ENCODE measurements at places on chromosomes 12 and 14.

DNA sequence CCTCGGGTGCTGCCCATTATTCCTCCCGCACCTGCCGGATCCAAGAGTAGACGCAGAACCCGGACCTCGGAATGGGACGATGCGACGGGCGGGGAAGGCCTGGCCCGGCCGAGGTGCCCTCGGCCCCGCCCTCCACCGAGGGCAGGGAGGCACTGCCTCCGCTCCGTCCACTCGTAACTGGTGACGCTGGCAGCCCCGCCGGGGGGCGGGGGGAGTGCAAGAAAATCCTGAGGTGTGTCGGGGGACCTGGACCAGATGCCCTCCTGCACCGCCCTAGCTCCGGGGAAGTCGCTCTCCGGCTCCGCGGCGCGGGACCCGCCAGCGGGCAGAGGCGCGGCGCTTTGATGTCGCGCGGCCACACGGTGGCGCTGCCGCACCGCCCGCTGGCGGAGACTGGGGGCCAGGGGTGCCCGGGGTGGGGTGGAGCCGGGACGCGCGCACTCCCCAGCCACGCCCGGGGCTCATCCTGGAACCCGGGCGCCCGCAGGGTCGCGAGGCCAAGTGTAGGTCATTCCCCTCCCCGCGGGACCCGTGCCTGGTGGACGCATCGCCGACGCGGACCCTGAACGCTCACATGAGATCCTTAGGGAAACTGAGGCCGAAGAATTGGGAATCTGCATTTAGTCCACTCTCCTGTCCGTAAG is 202.8 kb downstream of the TTC8 start:
- DNase-seq, result no peak

DNA sequence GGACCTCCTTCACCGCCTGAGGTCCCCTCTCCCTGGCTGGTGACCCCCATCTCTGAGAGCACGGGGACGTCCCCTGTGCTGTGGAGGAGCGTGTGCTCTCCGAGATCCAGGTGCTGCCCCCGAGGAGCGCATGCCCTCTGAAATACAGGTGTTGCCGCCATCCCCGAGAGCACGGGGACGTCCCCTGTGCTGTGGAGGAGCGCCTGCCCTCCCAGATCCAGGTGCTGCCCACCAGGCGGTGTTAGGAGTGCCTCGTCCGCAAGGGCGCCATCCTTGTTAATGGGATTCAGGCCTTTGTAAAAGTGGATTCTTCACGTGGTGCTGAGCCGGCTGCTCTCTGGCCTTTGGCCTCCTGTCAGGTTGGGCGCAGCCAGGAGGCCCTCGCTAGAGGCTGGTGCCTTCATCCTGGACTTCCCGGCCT is 10.1 kb downstream of the NOC4L start:
- DNase-seq, result no peak

GRCh38 chr12:34295366-34296142 is 273.3 kb downstream of the ALG10 start:
- DNase-seq, result no peak

- peak; percentile 11 for DNase-seq
Measured at GRCh38 chr14:93906341-93907329, 20.5 kb upstream of the FAM181A start.

GRCh38 chr12:123036466-123037285 is 56.2 kb downstream of the ARL6IP4 start:
- DNase-seq, result no peak

DNA sequence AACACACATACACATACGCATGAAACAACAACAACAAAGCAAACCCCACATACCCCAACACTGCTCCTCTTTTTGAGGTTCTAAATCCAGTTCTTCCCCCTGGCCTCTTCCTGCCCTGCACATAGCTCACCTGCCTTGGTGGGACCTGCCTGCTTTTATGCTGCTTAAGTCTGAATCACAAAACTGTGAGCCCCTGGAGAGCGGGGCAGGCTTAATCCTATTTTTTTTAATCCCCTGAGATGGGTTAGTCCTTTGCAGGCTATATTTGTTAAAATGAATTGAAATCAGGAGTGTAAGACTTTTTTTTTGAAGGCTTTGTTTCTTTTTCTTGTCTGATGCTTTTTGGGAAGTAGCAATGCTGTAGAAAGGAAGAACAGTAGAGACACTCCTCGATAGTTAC is 84.6 kb upstream of the MAX start:
- no peak for DNase-seq

DNA sequence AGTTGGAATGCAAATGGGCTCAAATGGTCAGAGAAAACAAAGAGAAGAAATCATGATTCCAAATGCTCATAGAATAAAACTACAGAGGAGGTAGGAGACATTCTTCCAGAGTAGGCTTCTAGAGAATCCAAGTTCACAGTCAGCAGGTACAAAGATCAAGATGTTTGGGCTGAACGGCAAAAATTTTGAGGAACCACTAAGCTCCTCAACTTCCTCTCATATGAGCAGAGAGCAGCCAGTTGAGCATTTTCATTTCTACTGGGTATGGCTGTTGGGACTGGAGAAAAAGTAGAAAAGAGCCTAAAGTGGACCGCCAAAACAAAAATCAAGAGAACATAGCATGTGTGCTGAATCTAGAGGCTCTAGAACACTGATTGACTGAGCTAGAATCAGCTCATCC is 73.8 kb upstream of the ARID2 start:
- DNase-seq, result peak; percentile 10
